ENCODE measurements at places on chromosomes 3 and 15.

DNA sequence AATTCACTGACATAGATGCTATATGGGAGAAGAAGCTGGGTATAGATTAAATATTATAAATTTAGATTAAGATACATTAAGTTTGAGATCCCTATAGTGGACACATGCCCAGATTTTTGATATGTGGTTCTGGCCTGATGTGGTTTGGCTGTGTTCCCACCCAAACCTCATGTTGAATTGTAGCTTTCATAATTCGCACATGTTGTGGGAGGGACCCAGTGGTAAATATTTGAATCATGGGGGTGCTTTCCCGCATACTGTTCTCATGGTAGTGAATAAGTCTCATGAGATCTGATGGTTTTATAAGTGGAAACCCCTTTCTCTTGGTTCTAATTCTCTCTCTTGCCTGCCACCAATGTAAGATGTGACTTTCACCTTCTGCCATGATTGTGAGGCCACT, 189.4 kb upstream of the CD96 start:
- peak; percentile 35 for DNase-seq

GRCh38 chr15:94674296-94674695, 442.9 kb downstream of the MCTP2 start:
- no peak for DNase-seq

DNA sequence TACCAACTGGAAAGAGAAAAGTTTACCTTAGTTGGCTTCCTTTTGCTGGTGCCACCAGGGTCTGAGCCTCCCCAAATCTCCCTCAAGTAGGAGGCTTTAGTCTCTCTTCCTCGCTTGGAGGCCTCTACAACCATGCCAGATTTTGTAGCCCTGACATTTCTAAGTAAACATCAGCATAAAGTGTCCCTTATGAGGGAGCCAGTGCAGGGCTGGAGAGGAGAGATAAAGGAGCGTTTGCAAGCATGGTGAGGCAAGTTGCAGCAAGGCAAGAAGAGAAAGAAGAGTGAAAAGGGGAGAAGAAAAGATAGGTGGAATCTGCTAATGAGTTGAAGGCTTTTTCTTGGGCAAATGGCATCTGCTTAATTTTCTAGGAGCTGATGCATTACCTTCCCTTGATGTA, 82.7 kb upstream of the FNDC3B start:
- DNase-seq = no peak

DNA sequence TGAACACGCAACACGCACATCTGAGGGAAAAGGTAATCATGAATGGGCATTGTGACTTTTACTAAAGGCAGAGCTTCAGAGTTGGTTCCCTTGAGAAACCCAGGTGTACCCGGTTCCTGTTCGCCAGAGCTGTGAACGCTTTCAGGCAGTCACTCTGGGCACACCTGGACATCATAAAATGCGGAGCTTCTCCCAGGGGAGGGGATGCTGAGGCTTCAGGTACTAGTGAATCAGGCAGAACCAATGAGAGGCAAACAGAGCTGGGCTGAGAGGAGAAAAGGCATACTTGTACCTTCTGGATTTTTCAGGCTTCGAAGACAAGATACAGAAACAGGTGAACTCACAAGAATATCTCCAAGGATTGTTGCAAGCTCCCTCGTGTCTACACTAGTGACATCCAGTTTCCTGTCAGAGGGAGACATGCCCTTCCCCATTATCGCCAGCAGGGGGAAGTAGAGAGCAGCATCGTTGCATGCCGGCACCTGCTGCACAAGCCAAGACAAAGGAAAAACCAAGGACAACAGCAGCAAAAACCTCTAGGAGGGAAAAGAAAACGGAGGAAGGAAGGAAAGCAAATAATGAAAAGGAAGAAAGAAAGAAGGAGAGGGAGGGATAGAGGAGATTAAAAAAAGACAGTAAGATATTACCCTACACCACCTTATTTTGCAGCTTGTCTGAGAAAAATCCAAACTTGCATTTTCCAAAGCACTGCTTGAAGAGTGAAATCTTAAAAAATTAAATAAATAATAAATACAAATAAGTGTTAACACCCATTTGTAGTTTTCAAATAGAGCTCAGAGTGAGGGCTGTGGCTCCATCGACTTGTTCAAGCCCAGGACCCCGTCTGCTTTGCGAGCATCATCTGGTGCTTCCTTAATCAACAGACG, 2.0 kb downstream of the AHSG start:
- DNase-seq = peak; percentile 66

DNA sequence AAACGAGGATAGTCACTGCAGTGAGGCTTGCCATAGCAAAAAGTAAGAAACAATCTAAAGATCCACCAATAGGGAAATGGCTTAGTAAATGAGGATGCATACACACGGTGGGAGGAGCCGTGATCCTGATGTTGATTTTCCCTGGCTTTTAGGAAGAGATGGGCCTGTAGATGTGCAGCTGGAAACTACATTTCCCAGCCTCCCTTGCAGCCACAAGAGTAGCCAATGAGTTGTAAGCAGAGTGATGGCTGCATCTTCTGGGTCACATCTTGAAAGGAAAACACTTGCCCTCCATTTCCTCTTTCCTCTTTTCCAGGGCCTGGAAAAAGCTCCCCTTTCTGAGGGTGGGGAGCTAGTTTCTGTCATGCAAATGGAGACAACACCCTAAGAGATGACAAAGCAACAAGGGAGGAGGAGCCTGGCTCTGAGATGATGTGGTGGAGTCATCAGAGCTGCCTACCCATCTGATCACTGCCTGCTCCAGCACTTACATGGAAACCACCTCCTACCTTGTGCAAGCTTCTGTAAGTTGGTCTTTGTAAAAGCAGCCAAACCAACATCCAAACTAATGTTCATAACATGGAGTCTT, 139.1 kb downstream of the TLE3 start:
- no peak for DNase-seq

- DNase-seq = no peak
These were observed 324.0 kb downstream of the TBL1XR1 start for GRCh38 chr3:176873261-176873660.

DNA sequence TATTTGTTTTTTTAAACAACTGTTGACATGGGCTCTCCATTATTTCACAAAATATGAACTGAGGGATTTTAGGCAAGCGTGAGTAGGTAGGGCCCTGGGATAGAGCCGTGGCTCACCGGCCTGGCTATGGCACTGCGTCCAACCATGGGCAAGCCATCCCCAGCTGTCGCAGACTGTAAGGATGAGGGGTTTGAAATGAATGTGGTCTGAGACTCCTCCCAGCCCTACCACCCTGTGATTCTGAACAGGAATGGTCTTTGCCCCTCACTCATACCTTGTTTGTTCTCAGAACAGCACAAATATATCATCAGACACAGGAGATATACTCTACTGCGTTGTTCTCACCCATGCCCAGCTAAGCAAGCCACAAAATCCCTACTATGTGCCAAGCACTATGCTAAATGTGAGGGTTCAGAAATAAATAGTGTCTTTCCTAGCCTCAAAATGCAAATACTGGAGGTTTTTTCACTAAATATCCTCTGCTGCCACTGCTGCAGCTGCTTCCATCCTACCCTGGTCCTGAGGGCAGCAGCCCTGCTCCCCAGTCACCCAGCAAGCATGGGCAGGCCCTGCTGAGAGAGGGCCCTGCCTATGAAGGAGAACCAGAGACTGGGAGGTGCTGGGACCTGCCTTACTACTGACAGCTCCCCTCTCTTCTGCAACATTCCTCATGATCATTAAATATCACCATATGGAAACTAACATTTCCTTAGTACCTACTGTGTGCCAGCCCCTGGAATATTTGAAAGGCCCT, 102.8 kb downstream of the XXYLT1 start:
- no peak for DNase-seq

DNA sequence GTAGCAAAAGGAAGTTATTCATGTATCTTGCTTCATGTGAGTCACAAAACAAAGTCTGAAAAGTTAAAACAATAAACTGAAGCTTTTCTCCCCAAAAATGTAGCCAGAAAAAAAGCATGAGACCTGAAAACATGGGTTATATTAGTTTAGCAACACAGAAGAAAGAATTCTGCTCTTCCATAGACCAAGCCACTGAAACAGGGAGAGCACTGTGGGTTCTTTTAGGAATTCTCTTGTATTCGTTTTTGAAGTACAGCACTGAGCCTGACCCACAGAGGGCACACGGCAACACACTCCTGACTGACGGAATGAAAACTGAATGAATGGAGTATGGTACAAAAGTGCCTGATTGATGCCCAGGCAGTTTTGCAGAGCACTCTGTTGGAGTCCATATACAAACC, 66.6 kb downstream of the TM4SF4 start:
- peak; percentile 72 for DNase-seq

- no peak for DNase-seq
These were observed 32.1 kb upstream of the TRPM7 start for GRCh38 chr15:50718700-50719125.

GRCh38 chr3:9064850-9065249, 101.6 kb upstream of the RAD18 start:
- peak; percentile 53 for DNase-seq

DNA sequence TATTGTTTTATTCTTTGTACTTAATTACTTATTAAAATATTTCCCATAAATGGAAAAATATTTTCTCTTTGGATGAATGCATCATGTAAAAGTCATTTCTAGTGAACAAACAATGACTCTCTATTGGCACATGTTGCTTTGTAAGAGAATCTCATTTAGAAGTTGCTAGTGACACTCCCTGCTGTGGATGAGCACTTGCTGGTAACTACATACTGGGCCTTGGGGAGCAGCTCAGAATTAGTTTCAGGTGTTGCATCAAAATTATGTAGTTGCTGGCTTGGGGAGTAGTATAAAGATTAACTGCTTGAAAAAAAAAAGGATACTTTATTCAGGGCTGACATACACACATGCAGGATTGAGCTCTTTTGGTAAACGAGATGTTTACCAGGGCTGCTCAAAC, 80.3 kb upstream of the KCNAB1 start:
- no peak for DNase-seq

DNA sequence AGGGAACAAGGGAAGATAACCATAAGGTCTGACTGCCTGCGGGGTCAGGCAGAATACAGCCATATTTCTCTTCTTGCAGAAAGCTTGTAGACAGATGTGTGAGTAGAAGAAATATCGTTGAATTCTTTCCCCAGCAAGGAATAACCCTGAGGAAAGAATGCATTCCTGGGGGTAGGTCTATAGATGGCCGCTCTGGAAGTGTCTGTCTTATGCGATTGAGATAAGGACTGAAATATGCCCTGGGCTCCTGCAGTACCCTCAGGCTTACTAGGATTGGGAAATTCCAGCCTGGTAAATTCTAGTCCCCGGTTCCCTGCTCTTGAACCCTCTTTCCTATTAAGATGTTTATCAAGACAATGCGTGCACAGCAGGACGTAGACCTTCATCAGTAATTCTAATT, 15.8 kb upstream of the SST start:
- DNase-seq = no peak

- DNase-seq = no peak
These were observed 147.8 kb downstream of the SHOX2 start for GRCh38 chr3:157958457-157958856.

DNA sequence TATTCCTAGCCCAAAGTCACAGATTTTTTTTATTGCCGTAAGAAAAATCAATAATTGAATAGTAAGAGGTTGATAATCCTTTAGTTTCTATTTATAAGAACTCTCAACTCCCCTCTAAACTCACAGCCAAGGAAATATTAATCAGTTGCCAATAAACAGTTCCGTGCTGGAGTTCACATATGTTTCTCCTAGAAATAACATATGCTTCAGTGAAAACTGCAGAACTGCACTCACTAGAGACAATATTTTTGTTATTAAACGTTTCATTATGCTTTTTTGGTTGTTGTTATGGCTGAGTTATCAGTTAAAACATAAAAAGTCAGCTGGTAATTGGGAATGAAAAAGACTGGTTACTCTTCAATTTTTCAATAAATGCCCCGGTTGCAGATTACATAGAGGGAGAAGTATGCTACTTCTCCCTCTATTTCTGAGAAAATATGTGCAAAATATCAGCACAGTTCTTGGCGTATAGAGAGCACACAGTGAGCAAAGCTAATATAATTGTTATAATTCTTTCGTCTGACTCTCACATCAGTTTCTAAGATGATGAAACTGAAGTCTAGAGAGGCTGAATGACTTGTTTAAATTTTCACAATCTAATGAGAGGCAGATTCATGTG, 781.2 kb upstream of the GRM7 start:
- DNase-seq = no peak

GRCh38 chr3:111582120-111582474, 13.0 kb downstream of the ZBED2 start:
- peak; percentile 87 for DNase-seq

GRCh38 chr3:189202106-189202505, 30.3 kb downstream of the TPRG1 start:
- peak; percentile 44 for DNase-seq

DNA sequence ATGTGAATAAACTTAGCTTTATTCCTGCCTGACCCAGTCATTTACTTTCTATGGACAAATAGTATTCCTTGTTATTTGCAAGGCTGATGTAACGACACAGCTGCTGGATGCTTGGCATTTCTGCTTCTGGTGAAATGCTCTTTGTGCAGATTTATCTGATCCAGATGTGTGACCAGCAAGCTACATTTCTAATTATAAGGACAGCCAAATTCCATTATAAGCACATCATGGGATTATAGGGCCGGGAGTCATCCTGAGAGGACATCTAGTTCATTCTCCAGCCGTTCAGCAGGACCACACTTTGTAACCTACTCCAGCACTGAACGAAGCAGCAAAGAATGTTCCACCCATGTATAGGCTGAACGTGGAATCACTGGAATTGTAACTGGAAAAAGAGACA, 42.9 kb downstream of the FNDC3B start:
- DNase-seq = peak; percentile 99

DNA sequence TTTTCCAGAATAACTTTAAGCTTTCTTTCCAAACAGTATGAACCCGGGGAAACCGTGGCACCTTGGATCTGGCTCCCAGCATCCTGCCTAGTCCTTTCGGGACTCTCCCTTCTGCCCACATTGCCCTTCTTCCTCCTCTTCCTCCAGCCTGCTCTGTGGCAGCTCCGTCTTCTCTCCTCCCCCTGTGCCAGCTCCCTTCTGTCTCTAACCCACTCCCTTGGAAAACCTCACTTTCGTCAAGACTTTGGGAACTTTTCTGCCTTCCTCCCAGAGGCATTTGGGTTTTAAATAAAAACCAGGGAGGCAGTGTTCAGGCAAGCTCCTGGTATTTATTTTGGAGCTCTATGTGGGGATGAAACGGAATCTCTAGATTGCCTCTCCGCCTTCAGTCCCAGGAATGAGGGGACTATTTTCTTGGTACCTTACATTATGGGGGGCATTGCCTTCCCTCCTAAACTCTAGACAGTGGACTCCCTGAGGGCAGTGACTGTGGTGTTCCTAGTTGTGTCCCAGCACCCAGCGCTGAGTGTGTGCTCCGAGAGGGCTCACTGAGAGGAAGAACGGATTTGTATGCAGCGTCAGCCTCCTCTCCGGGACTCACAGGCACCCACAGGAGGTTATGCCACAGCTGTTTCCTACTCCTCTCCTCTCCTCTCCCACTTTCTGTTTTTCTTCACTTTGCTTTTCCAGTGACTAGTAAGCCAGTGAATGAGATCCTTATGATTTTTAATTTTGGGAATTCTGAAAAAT, 105.4 kb upstream of the MRPS22 start:
- peak; percentile 15 for DNase-seq

DNA sequence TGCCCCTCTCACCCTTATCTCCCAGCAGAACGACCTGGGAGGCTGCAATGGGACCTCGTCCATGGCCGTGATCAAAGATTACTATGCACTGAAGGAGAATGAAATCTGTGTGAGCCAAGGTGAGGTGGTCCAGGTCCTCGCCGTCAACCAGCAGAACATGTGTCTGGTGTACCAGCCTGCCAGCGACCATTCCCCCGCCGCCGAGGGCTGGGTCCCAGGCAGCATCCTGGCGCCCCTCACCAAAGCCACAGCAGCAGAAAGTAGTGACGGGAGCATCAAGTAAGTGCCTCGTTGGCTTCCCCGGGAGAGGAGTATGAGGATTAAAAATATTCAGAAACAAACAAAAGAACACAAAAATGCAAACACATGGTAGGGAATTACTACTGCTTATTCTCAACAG, 55.9 kb upstream of the UMPS start:
- no peak for DNase-seq
